ENCODE measurements at places on chromosomes 1 and 21. TPM values are rescaled to one million over a fixed set of nuclear protein-coding genes. Genes with fewer than 3 reads are reported as not detected.

The MEGF6 gene
- total RNA-seq: 3.1 TPM

The IVL gene
- not detected for total RNA-seq

The ARTN gene
- total RNA-seq: 0.27 TPM

The TDRD5 gene
- total RNA-seq: 0.05 TPM

DNA sequence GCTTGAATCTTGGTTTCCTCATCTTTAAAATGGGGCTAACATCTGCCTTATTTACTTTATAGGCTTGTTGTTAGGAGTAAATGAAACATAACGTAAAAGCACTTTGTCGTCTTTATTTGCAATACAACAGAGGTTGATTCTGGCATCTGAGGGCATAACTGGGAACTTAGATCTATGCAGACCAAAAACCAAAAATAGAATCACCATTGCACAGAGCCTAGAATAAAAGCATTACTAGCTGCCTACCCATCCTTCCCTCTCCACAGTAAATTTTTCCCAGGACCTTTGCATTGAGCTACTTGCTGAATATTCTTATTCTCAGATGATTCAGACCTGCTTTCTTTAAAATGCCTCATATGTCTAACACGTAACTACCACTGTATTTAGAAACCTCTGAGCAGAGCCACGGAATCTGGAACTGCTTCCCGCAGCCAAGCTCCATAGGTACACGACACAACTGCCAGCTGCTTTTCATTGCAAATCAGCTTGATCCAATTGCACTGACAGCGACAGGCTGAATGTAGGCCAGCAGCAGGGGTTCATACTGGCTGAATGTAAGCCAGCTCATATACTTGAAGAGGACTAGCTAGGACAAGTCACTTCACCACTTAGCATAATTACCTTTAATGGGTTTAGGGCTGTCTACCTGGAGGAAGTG, 33.2 kb upstream of the SERBP1 start:
- DNase-seq: no peak
